ENCODE measurements at places on chromosomes 3 and 15.
A peak's percentile ranks its signal among the peaks of the same experiment; 100 is the strongest.

DNA sequence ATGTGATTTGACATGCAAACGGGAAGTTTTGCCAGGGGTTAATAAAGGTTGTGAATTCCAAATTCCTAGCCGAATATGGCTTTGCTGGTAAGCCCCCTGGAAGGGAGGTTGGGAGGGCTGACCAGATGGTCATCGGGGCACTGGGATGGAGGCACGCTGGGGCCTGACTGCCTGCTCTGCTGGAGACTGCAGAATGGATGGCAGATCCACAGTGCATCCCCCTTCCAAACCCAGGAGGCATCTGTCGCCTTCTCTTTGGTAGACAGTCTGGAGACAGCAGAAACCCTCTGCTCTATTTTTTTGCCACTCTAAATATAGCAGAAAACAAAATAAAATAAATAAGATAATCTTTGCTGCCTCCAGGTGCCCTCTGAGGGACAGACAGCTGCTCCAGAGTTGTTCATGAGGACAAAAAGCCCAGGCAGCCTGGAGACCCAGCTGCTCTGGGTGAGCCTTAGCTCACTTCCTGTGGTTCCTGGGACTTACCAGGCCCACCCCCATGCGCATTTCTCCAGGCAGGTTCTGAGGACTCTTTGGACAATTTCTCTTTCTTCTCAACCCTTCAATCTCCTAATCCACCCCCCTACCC is 6.1 kb upstream of the SPTBN5 start:
- no peak for DNase-seq

GRCh38 chr15:41949401-41950126 is 22.8 kb downstream of the EHD4 start:
- no peak for DNase-seq

- DNase-seq: peak; percentile 12
These were observed 32.0 kb downstream of the MAP4 start for GRCh38 chr3:47984075-47984728.

DNA sequence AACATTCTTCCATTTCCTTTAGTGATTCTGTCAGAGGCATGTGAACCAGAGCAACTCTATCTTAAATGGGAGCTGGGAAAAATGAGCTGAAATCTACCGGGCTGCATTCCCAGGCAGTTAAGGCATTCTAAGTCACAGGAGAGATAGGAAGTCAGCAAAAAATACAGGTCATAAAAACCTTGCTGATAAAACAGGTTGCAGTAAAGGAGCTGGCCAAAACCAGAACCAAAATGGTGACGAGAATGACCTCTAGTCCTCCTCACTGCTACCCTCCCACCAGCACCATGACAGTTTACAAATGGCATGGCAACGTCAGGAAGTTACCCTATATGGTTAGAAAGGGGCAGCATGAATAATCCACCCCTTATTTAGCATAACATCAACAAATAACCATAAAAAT is 66.4 kb downstream of the B3GALNT1 start:
- DNase-seq: no peak

DNA sequence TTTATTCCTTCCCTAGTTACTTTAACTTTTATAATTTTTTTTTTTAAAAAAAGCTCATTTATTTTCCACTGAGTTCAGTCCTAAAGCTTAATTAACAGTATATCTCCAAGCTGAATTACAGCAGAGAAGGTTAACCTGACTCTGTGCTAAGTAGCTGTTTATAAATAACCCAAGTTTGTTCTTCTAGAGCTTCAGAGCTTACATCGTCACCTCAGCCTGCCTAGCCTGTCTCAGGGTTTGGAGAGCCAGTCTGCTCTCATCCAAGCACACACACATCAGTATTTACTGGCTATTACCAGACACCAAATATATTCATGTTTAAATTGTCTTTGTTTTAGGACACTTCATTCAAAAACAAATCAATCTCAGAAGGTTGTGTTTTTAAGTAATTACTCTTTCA is 154.9 kb downstream of the CDIN1 start:
- DNase-seq: no peak

DNA sequence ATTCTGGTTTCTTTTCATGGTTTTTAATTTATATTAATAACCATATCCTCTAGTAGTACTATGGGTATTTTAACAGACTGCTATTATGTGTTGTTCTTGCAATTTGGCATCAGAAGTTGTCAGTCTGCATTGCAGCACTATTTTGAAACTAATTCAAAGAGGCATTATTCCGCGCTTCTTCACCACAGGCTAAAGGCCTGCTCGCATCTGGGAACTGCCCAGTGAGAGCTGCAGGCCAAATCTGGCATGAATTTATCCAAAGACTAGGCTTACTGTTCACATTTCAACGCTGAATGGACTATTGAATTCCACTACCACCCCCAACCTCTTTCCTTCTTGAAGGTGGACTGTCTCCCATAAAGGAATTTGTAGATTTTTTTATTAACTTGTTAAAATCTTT is 310.4 kb upstream of the NR2F2 start:
- DNase-seq: no peak

GRCh38 chr3:124391774-124392173 is 338.5 kb upstream of the UMPS start:
- DNase-seq: no peak

GRCh38 chr15:84741121-84741520 is 7.3 kb upstream of the ZNF592 start:
- no peak for DNase-seq

DNA sequence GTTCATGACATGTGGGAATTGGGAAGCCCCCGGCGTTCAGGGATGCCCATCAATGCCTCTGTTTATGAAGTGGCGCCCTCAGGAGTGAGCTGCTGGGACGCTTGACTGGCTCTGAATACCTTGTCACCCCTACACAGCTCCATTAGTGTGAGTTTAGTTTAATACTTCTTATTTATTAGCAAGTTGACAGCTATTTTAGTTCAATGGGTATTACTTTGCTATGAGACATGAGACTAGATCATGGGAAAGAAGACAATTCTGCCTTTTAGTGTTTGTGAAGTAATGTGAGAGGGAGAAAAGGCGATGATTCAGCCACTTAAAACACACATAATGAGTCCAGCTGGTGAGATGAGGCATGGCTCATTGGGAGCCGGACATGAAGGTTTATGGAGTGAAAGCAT is 678.5 kb downstream of the NR2F2 start:
- no peak for DNase-seq

DNA sequence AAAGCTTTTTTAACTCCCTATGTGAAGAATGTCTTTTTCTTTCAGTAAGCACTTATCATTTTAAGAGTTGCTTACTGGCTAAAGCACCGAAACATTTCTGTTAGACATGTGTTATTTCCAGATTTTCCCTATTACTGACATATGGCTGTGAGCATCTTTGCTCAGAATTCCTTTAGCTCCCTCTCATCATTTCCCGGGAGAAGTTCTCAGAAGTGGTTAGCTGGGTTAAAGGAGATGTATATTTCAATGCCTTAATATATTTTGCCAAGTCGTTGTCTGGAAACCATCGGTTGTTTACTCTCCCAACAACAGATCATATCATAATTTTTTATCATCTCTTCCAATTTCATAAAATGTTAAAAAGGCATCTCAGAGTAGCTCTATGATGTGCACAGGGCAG is 396.5 kb downstream of the OCA2 start:
- no peak for DNase-seq

DNA sequence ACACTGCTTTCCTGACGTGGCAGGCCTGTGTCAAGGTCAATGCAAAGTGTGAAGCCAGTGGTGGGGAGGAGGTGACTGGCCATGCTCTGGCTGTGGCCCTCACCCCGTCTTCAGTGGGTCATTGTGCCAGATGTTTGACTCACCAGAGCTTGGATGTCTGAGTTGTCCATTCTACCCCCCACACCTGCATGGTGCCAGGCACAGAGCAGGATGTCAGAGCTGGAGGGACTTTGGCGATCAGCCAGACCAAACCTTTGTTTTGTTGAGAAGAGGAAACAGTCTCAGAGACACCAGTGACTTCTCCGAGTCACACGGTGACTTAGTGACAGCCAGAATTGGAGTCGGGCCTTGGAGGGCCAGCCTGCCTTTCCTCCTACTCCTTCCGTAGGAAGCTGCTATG is 49.5 kb downstream of the SMAD6 start:
- peak; percentile 99 for DNase-seq

DNA sequence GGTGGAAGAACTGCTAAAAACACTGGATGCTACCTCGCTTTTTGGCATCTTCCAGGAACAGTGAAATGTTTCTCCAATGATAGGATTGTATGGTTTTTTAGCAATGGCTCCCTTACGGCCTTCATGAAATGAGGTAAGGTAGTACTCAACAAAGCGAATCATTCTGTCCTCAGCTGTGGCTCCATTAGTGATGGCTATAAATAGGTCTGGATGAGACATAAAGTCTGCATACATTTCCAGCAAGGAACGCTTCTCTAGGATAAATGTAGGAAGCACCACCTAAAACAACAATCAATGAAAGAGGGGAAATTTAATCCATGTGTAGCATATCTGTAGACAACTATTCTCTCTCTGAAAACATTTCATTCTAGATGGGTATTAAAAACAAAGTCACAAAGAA is 32.4 kb upstream of the SNX4 start:
- DNase-seq: no peak

GRCh38 chr3:97575742-97576141 is 188.8 kb upstream of the ARL6 start:
- DNase-seq: no peak

- DNase-seq: peak; percentile 83
These were observed 368.0 kb downstream of the MFSD1 start for GRCh38 chr3:159169828-159170227.

DNA sequence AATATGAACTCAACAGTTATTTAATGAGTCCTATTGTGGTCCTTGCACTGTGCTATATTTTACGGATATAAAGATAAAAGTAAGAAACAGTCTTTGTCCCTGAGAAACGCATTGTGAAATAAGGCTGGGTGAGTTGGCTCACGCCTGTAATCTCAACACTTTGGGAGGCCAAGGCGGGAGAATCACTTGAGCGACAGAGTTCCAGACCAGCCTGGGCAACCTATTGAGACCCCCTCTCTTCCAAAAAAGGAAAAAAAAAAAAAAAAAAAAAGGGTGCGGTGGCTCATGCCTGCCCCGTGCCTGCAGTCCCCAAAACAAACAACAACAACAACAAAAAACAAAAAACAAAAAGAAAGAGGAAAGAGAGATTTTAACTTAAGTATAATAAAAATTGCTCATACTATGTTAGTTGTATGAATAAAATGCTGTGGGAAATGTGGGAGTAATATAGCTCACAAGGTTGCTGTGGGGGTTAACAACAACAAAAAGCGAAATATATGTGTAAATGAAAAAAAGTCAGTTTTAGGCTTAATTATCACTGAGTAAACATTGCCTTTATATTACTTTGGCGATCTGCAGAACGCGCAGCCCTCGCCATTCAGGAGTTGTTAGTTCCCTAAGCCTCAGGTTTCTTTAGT is 461 bp upstream of the FNDC3B start:
- DNase-seq: no peak

DNA sequence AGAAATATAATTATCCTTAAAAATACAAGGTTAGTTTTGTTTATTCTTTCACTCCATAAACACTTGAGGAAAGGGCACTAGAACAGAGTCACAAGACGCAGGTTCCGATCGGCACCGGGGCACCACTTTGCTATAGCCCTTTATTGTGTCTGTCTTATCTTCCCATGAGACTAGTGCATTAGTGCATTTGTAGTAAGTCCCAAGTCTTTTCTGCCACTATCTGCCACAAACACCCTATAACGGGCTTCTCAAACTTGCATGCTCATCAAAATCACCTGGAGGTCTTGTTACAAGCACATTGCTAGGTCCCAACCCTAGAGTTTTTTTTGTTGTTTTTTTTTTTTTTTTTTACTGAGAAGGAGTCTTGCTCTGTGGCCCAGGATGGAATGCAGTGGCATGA is 213.1 kb downstream of the FOXP1 start:
- DNase-seq: no peak

DNA sequence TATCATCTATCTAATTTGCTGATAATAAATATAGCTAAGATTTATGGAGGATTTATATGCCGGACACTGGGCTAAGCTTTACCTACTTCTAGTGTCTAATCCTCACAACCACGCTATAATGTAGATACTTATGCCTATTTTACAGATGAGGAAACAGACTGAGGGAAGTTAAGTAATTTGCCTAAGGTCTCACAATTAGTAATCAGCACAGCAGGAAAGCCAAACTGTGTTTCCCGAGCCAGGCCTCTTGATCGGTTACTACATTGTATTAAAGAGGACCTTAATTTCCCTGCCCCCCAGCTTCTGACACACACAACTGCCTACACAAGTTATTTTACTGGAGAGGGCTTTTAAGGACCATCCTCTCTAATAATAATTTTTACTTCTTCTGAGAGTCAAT is 40.9 kb downstream of the ONECUT1 start:
- DNase-seq: no peak

DNA sequence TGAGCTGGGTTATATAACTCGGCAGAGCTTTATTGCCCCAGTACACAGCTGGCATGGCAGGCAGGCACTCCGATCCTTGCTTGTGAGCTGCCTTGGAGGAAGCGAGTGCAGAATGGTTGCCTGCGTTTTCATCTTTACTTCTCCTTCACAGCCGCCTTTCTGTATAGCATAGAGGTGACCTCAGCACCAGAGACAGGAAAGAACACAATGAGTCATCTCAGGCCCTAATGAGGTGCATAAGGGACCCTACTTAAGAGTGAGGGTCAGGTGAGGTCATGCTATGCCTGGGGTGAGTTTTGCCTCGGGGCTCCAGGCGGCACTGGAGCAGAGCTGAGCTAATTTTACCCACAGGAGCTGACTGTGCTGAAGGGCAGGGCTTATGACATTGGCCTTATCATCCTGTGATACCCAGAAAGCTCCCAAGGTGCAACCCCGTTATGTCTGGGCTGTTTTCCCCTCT is 43.5 kb downstream of the LPP start:
- peak; percentile 18 for DNase-seq

DNA sequence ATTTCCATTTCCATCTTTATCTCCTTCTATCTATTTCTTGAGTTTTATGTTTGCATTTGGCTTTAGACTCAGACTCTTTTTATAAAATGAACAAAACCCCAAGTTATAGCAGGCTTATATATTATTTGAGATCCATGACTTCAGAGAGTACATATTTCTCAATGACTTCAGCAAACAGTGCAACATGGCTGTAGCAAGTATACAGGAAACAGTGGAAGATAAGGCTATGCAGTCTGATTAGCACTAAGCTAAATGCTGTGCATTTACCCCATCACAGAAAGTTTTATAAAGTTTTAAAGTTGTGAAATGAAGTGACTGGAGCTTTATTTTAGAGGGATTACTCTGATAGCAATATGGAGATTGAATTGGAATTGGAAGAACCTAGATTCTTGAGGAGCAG is 463.5 kb upstream of the TGFBR2 start:
- DNase-seq: no peak

DNA sequence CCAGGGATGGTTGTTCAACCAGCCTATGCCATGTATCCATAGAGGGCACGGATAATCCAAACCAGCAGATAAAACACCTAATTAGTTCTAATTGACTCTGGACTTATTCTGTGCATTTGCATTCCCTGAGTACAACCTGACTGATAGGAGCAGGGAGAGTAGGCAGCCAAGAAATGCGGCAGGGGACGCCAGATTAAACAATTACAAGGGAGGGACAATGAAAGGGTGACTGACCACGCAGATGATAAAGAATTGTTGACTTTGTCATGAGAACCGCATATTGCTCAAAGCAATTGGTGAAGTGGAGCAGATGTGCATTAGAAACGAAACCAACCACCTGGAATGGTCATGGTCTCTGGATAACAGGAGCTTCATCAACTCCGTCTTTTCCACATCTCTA is 369.1 kb upstream of the FRG2C start:
- DNase-seq: no peak

Measured in kidney capillary endothelial cell (primary cell).